ENCODE measurements at places on chromosomes 6 and 20. TPM values are rescaled to one million over a fixed set of nuclear protein-coding genes. Genes with fewer than 3 reads are reported as not detected.

GRCh38 chr6:30955367-30956042, 14.7 kb downstream of the MUCL3 start:
- no peak for DNase-seq
- H3K27me3 ChIP-seq = peaks cover 44% of the 10 kb centered on the region
- H3K27ac ChIP-seq = peak overlapping the region; percentile 17

GRCh38 chr20:1562622-1563021, 5.1 kb upstream of the SIRPD start:
- no peaks in the 10 kb centered on the region for H3K27me3 ChIP-seq
- no peak for DNase-seq

GRCh38 chr20:58480551-58481336, 34.5 kb downstream of the APCDD1L start:
- DNase-seq = no peak
- H3K36me3 ChIP-seq = no peaks in the 10 kb centered on the region
- H3K4me1 ChIP-seq = peaks cover 7% of the 10 kb centered on the region
- H3K27ac ChIP-seq = no peak overlapping the region

DNA sequence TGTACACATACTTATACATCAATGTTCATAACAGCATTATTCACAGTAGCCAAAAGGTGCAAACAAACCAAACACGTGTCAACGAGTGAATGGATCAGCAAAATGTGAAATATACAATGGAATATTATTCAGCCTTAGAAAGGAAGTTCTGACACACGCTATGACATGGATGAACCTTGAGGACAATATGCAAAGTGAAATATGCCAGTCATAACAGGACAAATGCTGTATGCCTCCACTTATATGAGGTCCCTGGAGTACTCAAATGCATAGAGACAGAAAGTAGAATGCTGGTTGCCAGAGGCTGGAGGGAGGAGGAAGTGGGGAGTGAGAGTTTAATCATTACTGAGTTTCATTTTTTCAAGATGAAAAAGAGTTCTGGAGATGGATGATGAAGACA, 37.8 kb upstream of the IGF2R start:
- no peaks in the 10 kb centered on the region for H3K27me3 ChIP-seq
- no peak overlapping the region for H3K4me3 ChIP-seq
- no peak for DNase-seq
- H3K27ac ChIP-seq = no peak overlapping the region
- H3K36me3 ChIP-seq = no peaks in the 10 kb centered on the region
- H3K4me1 ChIP-seq = no peaks in the 10 kb centered on the region

DNA sequence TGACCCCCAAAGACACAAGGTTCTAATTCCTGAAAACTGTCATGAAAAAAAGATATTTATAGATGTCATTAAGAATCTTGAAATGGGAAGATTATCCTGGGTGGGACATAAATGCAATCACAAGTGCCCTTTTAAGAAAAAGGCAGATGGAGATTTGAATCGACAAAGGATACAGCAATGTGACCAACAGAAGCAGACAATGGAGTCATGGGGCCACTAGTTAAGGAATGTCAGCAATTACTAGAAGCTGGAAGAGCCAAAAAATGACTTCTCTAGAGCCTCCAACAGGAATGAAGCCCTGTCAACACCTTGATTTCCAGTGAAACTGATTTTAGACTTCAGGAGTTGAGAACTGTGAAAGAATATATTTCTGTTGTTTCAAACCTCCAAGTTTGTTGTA, 448.5 kb downstream of the MEI4 start:
- DNase-seq = no peak
- no peaks in the 10 kb centered on the region for H3K36me3 ChIP-seq
- no peak overlapping the region for H3K27ac ChIP-seq
- H3K4me3 ChIP-seq = no peak overlapping the region
- H3K4me1 ChIP-seq = no peaks in the 10 kb centered on the region
- no peaks in the 10 kb centered on the region for H3K27me3 ChIP-seq

DNA sequence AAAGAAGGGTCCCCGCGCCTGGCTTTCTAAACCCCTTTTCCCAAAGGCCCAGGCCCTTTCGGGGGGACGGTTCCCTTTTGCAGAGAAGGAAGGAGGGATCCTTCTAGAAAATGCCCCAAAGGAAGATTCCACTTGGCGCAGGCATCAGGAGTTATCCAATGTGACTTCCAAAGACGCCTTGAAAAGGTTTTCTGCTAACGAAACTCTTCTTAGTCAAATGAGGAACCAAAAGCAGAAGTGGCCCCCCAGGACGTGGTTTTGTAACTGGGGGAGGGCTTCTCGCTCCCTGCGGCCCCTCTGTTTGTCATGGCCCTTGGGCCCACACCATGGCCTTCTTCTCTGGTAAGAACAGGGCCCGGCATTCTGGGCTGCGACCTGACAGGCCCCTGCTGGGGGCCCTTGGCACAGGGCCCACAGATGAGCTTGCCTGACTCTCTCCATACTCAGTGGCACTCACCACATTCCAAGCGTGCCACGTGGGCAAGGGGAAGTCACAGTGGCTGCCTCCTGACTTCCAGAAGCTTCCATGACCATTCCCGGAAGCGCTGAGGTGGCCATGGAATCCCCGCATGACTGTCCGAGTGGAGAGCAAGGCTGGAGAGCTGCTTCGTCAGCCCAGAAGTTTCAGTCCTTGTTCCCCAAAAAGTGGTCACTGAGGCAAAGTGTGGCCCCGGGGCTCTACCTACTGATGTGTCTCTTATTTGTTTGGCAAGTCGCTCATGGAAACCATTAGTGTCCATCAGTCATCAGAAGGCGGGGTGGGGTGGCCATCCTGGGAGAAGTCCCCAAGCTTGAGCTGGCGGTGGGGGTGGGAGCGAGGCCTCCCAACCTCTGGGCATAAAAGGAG, 834 bp upstream of the CTSZ start:
- peak overlapping the region; percentile 71 for H3K4me3 ChIP-seq
- H3K4me1 ChIP-seq = peaks cover 37% of the 10 kb centered on the region
- H3K36me3 ChIP-seq = no peaks in the 10 kb centered on the region

Gene NRSN2
- total RNA-seq = 20.8 TPM

Gene GSTA2
- total RNA-seq = not detected

Gene MUC22
- not detected for total RNA-seq

Measured in esophagus muscularis mucosa (tissue), 4 donors.